NCI-H69 (cell line): ENCODE measurements at places on chromosomes 4 and X.

GRCh38 chrX:135543924-135544323 lies 23.5 kb downstream of the INTS6L start:
- peak; percentile 38 for DNase-seq

DNA sequence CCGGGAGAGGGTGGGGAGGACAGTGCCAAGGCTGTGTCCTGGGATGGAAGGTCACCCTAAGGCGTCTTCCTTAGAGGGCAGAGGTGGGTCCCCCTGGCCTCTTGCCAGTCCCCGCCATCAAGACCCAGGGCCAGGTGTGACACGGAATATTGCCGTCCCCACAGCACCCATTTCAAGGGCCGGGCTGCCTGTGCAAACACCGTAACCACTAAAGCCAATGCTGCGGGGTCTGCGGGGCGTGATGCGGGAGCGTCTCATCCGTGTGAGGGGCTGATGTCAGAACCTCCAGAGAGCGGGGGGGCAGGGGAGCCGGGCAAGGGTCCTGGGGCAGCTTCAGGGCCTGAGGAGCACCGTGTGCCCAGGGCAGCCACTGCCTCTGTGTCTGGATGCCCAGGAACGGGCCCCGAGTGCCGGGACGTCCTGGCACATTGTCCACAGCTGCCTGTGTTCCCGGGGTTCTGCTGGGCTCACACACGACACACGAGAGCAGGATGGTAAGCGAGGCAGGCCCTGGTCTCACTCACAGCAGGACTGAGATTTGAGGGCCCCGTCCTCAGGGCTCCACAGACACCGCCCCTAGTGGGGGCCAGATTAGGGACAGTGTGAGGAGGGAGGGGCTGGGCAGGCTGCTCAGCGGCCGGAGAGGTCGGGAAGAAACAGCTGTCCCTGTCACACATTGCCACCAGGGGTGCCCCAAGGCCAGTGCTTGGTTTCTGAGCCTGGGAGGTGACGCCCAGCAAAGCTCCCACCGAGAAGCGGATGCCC lies 29.2 kb downstream of the NKX1-1 start:
- DNase-seq, result no peak

GRCh38 chrX:23900220-23900797 lies 7.4 kb downstream of the APOO start:
- DNase-seq, result no peak

DNA sequence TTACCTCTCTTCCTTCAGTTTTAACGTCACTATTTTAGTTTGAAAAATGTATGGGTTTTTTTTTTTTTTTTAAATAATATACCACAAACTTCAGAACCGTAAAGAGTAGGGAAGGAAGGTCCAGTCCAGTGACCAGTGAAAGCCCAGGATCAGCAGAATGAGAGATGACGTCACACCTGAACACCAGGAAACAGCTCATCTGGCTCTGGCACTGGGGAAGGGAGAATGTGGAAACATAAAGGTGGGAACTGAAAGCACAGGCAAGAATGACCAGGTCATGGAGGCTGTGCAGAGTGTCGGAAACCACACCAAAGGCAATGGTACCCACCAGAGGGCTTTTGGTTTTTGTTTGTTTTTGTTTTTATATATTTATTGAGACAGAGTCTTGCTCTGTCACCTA lies 141.2 kb downstream of the DHX15 start:
- DNase-seq, result peak; percentile 8

DNA sequence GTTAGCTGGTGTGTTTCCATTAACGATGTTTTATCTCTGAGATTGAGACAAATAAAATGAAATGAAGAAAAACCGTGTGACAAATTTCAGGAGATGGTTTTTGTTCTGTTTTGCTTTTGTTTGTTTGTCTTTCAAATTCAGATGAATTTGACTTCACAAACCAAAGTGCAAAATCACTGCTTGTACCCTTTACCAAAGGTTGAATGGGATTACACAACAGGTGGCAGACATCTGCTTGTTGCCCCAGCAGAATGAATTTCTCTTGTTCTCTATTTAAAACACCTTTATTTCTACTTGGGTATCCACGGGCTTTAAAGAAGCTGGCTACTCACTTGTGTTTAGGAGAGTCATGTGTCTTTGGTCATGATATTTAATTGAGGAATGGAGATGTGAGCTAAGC lies 239.7 kb upstream of the CLNK start:
- no peak for DNase-seq

DNA sequence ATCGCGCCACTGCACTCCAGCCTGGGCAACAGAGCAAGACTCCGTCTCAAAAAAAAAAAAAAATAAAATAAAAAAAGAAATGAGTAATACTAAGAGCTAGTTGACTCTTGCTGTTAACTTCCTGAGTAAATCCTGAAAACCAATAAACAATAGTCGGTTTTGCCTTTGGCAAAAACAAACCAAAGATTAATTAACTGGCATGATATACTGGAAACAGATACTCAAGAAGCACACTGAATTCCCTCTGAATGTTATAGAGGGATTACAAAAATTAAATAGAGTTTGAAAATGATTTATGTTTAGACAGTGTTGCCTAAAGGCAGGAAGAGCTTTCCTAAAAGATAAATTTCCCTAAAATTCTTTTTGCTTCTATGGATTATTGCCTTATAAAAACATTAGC lies 1702.3 kb downstream of the STIM2 start:
- DNase-seq, result no peak

- peak; percentile 6 for DNase-seq
Observed at GRCh38 chrX:138034136-138034535, 468.2 kb downstream of the ZIC3 start.

- DNase-seq, result no peak
Observed at GRCh38 chr4:138999666-139000065, 15.9 kb upstream of the NOCT start.

DNA sequence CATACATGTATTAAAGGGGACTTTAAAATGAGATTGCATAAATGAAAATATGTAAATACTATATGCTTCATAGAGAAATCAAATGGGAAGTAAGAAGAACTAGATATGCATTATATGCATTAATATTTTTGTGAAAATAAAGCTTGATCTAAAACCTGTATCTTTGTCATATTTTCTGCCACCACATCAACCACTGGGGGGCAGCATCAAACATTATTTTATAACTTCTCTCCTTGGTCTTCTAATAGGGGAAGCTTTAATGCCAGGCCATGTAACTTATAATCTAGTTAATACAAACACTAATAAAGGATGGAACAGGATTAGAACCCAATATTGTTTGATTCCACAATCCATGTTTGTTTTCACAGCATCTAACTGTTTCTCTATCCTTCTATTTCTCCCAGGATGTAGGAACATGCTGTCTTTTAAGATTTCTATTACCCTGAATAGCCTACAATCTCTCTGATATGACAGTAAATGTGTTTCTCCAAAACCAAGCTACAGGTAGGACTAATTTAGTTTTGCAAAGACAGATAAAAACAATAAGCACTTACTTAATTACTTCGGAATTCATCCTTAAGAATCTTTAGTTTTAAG lies 10.0 kb downstream of the QRFPR start:
- DNase-seq, result peak; percentile 35

GRCh38 chr4:77147079-77147782 lies 9.8 kb upstream of the CCNG2 start:
- no peak for DNase-seq

DNA sequence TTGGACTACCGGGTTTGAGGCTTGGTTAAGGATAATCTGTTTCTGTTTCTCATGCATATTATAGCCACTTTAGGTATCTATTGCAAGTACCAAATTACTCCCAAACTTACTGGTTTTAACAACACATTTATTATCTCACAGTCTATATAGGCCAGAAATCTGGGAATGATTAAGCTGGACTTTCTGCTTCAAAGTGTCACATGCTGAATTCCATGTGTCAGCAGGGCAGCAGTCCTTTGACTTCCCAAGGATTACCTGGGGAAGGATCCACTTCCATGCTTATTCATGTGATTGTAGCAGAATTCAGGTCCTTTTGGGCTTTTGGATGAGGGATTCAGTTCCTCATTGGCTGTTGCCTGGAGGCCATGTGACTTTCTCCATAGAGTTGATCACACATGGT lies 349.0 kb upstream of the TRAM1L1 start:
- DNase-seq, result no peak

GRCh38 chr4:146267826-146268225 lies 53.5 kb downstream of the REELD1 start:
- no peak for DNase-seq

- peak; percentile 10 for DNase-seq
Observed at GRCh38 chrX:30627818-30628652, 25.2 kb upstream of the GK start.

DNA sequence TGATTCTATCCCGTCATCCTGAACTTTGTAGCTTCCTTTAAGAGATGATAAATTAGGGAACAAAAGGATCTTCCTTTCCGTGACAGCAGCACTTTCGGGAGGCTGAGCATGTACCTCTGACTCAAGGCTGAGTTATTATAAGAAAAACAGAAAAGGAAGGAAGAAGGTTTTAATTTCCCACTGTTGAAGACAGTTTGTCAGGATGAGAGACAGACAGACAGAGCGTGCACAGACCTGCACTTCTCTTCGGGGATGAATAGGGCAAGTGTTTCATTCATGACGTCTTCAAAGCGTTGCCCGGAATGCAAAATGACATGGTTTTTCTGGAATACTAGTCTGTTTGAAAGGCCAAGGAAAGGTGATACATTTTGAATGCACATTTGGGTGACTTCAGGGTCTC lies 405.3 kb upstream of the FAT1 start:
- DNase-seq, result no peak
